ENCODE measurements at places on chromosomes 1 and 21.

- DNase-seq: peak; percentile 17
Observed at GRCh38 chr1:206905295-206906164, 8.3 kb downstream of the IL24 start.

GRCh38 chr21:35582731-35583130 lies 477.6 kb downstream of the SETD4 start:
- DNase-seq: no peak

- DNase-seq: no peak
Observed at GRCh38 chr1:27689423-27690173, 17.6 kb upstream of the IFI6 start.

DNA sequence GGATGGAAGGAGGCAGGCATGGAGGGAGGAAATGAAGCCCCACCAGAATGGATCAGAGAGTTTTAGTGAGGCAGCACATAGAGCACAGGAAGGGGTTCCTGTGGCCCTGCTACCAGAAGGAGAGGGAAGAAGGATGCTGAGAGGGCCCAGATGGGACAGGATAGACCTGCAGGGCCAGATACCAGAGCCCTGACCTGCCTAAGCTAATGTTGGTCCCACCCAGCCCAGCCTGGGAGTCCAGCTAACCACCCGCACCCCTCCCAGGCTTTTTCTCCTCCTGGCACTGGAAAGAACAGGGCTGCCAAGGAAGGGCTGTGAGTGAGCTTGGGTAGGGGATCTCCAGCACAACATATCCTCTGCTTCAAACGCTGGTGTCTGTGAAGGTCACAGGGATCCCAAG lies 6.9 kb downstream of the NECTIN4 start:
- DNase-seq: no peak

GRCh38 chr1:204989266-204990058 lies 53.5 kb upstream of the CNTN2 start:
- DNase-seq: peak; percentile 89

All from posterior vena cava (tissue), 2 donors.